Endothelial cell of umbilical vein (primary cell): ENCODE measurements at places on chromosomes 7 and 10. TPM values are rescaled to one million over a fixed set of nuclear protein-coding genes. Genes with fewer than 3 reads are reported as not detected.

The ENTPD1 gene
- total RNA-seq = 23.0 and 27.0 TPM in 2 replicates

- H3K27ac ChIP-seq = no peak overlapping the region
- H3K27me3 ChIP-seq = peaks cover 4% of the 10 kb centered on the region
- H3K4me1 ChIP-seq = no peaks in the 10 kb centered on the region
- DNase-seq = no peak
Observed at GRCh38 chr10:70604106-70604505, 1.6 kb upstream of the PRF1 start.

GRCh38 chr7:70420381-70420662, 711.6 kb upstream of the GALNT17 start:
- H3K4me1 ChIP-seq = no peaks in the 10 kb centered on the region
- H3K27me3 ChIP-seq = no peaks in the 10 kb centered on the region
- H3K27ac ChIP-seq = no peak overlapping the region
- no peak overlapping the region for H3K4me3 ChIP-seq

The EPO gene
- not detected in 2 replicates for total RNA-seq

The CCAR1 gene
- 83.3 and 92.9 TPM in 2 replicates for total RNA-seq

The GIMAP5 gene
- total RNA-seq = 0.44 and 0.85 TPM in 2 replicates

DNA sequence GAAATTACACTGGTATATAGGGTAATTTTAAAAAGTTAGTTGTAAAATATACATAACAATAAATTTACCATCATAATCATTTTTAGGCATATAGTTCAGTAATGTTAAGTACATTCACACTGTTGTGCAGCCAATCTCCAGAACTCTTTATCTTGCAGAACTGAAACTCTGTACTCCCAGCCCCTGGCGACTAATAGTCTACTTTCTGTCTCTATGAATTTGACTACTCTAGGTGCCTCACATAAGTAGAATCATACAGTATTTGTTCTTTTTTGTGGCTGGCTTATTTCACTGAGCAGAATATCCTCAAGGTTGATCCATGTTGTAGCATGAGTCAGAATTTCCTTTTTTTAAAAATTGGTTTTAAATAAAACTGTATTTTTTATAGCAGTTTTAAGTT, 41.4 kb downstream of the NRF1 start:
- H3K4me3 ChIP-seq = no peak overlapping the region
- DNase-seq = no peak
- H3K4me1 ChIP-seq = no peaks in the 10 kb centered on the region
- no peak overlapping the region for H3K27ac ChIP-seq
